GM18507 (cell line): ENCODE measurements at places on chromosomes 5 and 9.

DNA sequence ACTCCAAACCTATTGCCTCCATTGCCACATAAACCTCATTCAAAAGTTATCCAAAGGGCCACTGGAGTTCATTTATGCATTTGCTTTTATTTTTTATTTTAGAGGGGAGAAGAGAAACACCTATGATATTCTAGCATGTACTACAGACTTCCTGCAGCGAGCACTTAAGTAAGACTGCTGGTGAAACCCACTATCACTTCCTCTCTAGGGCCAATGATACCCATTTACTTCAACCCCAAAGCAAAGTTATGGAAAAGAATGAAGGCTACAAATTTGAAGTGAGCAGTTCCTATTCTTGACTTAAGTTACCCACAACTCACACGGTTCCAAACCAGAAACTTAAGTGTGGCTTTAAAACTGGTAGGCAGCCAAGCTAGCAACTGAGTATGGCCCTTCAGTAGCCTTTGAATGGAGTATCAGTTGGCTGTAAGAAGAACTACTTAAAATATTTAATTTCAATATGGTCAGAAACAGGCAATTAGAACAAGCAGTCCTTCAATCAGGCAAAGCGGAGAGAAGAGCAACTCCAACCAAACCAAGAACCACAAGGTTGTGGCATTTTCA is 94.1 kb downstream of the GPR21 start:
- DNase-seq = no peak

DNA sequence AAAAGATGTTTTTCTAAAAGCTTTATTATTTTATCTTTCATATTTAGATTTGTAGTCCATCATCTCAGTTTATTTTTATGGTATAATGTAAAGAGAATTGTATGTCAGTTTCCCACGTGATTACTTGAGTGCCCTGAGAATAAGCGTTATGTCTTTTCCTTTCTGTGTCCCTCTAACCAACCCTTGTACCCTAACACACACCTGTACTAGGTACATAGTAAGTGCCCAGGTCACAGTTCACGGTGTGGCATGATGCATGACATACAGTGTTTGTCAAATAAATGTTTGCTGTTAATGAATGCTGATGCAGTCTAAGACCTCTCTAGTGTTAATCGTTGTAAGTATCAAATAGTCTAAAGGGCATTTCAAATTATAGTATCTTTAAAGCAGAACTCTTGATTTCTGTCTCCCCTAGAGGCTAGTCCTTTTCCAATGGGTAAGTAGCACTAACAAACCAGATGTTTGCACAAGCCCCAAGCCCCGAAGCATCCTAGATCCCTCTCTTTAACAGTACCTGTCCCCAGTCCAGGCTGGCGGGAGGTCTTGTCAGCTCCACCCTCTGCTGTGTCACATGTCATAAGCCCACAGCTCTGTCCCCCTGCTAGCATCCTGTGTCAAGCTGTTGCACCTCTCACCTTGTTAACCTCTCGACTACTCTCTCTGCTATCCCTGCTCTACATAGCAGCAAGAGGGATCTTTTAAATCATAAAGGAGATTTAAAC is 23.7 kb downstream of the NUP214 start:
- no peak for DNase-seq

GRCh38 chr9:33718987-33719386 is 76.4 kb upstream of the PRSS3 start:
- DNase-seq = no peak

- DNase-seq = no peak
Measured at GRCh38 chr5:7518947-7519560, 123.1 kb downstream of the ADCY2 start.

DNA sequence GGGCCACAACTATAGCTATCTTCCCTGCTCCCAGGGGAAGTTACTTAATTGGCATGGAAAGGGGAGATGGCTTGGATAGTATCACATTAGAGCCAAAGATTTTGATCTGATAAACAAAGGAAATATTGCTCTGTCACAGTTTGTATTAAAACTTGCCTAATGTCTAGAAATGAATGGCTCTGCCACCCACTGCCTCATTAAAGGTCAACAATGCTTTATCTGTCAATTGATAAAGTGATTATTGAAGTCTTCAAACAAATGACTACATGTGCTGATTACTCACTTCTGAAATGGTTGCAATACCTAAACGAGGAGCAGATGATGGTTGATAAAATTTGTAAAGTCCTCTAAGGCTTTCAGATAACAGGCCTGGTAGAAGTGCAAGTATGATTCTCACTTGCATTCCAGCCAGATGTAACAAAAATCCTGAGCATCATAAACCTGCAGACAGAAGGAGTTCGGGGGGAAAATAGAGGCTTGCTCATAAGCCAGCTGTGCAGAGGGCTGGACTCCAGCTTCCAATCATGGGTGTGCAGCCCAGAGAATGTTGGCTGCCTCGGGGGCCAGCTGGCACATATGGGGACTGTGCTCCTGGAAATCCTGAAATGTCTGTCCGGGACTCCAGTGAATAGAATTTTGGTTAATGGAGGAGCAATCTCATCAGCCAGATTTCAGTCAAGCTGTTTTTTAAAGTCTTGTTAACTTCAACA is 200.5 kb upstream of the SLC27A6 start:
- no peak for DNase-seq

GRCh38 chr9:105055917-105056316 is 128.0 kb upstream of the ABCA1 start:
- DNase-seq = no peak

GRCh38 chr5:83246071-83246470 is 168.7 kb downstream of the XRCC4 start:
- DNase-seq = no peak

- no peak for DNase-seq
Measured at GRCh38 chr5:134798468-134798867, 39.9 kb downstream of the DDX46 start.

- DNase-seq = no peak
Measured at GRCh38 chr9:85167146-85167545, 497.6 kb downstream of the NTRK2 start.

DNA sequence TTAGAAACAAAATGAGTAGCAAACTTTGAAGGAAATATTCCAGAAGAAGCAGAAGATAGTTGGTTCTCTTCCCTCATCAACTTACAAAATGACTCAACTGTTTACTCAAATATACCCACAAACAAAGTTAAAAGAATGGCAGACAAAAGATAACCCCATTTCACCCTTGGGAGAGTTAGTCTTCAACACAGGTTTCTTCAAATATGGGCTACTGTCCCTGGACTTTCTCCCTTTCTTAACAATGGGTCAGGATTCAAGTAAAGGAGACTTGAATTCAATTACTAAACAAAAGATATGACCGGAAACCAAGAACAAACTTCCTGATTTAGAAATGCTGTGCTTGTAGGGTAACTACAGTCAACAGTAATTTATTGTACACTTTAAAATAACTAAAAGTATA is 14.2 kb downstream of the RFX3 start:
- DNase-seq = no peak

DNA sequence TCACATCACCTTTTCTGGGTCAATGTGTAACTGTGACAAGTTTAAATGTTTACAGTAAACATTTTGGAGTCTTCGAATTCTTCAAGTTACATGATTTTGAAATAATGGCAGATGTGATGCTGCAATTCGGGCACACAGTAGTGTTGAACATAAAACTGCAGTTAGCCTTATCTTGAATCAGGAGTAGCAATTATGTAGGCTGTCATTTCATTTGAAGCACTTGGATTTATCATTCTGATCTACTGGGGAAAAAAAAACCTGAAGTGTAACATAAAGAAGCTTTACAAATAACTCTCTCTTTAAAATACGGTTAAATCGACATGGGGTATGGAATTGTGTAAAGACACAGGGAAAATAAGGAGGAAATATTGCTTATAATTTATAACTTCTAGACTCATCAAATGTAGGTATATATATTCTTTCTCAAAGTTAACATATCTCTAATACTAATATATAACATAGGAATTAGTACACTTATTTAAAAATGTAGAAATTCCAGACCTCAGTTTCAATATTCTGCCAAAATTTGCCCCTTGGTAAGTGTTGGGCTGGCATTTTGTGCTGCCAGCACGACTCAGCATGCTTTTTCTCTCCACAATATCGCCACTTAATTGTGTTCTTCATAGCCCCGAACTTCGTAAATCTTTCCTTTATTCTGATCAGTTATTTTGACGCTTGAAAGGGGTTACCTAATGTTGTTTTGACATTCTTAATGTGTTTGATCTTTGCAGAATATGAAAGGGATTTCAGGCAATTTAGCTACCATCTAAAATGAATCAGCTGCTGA is 226.7 kb downstream of the PRR16 start:
- no peak for DNase-seq

DNA sequence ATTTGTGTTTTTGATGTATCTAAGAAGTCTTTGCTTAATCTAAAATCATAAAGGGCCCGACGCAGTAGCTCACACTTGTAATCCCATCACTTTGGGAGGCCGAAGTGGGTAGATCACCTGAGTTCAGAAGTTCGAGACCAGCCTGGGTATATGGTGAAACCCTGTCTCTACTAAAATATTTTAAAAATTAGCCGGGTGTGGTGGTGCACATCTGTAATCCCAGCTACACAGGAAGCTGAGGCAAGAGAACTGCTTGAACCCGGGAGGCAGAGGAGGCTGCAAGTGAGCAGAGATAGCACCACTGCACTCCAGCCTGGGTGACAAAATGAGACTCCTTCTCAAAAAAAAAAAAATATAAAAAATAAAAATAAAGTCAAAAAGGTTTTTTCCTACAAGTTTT is 9.6 kb downstream of the IL6ST start:
- DNase-seq = no peak

DNA sequence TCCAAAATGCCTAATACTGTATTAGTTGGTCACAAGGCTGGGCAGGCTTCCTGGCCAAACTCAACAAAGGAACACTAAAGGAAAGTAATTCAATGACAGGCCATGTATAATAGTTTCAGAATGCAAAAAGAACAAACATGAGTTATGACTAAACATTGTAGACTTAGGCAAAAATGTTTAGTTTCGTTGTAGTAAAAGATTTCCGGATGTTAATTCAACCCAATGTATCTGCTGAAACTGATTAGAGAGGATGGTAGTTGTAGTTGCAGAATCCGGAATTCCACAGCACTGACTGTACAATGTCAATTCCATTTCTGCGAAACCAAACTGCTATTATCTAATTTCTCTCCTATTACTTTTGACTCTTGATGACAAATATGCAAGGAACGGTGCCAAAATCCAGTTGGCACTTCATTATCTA is 117.9 kb upstream of the FST start:
- no peak for DNase-seq
